CD8-positive, alpha-beta memory T cell (primary cell): ENCODE measurements at places on chromosomes 2 and 18. TPM values are rescaled to one million over a fixed set of nuclear protein-coding genes. Genes with fewer than 3 reads are reported as not detected.

Gene TGOLN2
- polyA plus RNA-seq, result 55.9 TPM

Gene LIPG
- not detected for polyA plus RNA-seq

Gene DYSF
- 3.9 TPM for polyA plus RNA-seq

Gene SULT1C3
- polyA plus RNA-seq, result not detected

Gene GRHL1
- 0.12 TPM for polyA plus RNA-seq

- H3K27me3 ChIP-seq, result no peaks in the 10 kb centered on the region
- DNase-seq, result no peak
Measured at GRCh38 chr18:79199691-79200374, 130.6 kb downstream of the ATP9B start.

- H3K36me3 ChIP-seq, result no peaks in the 10 kb centered on the region
- no peaks in the 10 kb centered on the region for H3K27me3 ChIP-seq
- no peak overlapping the region for H3K4me3 ChIP-seq
- no peak overlapping the region for H3K27ac ChIP-seq
Measured at GRCh38 chr18:35153609-35154272, 87.1 kb upstream of the ZNF397 start.

DNA sequence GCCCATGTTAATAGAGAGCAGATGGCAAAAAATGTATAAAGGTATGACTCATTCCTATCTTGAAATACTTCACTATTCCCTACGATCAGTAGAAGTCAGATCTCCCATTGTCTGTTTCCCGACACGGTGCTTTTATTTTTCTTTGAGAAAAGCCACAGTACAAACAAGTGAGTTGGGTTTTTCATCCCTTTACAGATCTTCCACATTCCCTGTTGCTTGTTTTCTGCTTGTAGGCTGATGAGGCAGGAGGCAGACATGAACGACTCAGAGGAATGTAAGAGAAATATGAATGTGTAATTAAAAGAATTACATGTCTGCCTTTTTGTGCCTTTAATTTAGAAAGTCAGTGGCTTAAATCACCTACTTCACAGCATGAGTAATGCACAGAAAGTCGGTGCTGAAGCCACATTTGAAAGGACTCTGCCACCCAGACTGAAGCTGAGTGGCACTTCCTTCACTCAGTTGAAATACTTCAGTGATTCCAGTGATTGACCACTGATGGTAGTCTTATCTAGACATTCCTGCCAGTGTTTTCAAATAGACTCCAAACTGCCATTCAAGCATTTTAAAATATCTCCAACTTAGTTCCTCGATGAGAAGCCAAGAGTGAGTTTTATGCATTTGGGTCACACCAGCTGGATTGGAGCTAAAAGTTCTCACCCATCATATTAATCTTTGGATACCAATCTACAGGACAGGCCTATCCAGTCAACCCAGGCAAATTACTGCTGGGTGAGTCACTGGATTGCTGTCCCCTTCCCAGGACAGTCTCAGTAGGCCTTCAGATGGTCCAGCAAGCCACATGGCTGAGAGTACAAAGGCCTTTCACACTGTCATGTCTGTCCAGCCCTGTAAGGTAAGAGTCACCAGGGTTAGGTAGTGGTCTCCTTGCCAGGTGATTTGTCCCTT, 79.0 kb downstream of the COLEC12 start:
- H3K36me3 ChIP-seq, result no peaks in the 10 kb centered on the region
- no peak overlapping the region for H3K27ac ChIP-seq
- DNase-seq, result no peak
- H3K4me1 ChIP-seq, result no peaks in the 10 kb centered on the region

GRCh38 chr2:100388703-100389102, 28.8 kb downstream of the CHST10 start:
- no peaks in the 10 kb centered on the region for H3K27me3 ChIP-seq
- DNase-seq, result no peak
- H3K4me1 ChIP-seq, result no peaks in the 10 kb centered on the region

DNA sequence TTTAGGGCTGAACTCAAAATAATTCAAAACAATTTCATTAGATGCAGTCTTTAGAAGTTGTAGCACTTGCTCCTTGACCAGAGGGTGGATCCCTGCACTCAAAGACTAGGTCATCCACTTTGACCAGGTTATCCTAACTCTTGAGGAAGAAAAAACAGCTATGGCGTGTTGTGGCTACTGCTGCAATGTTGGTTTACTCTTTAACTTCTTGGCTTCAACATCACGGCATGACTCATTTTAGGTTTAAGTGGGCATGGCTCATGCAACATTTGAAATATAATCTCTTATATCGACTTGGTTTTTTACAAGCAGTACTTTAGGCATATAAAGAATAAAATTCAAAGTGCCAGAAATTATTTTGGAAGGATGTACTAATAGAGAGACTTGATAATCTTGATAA, 35.4 kb downstream of the ANKRD29 start:
- no peaks in the 10 kb centered on the region for H3K36me3 ChIP-seq
- H3K4me3 ChIP-seq, result no peak overlapping the region
- no peaks in the 10 kb centered on the region for H3K4me1 ChIP-seq

GRCh38 chr2:240450532-240451107, 15.2 kb downstream of the GPC1 start:
- H3K27me3 ChIP-seq, result peaks cover 32% of the 10 kb centered on the region
- DNase-seq, result no peak
- no peaks in the 10 kb centered on the region for H3K36me3 ChIP-seq
- no peak overlapping the region for H3K27ac ChIP-seq
- no peak overlapping the region for H3K4me3 ChIP-seq
- no peaks in the 10 kb centered on the region for H3K4me1 ChIP-seq
